ENCODE measurements at places on chromosomes 12 and 14.

DNA sequence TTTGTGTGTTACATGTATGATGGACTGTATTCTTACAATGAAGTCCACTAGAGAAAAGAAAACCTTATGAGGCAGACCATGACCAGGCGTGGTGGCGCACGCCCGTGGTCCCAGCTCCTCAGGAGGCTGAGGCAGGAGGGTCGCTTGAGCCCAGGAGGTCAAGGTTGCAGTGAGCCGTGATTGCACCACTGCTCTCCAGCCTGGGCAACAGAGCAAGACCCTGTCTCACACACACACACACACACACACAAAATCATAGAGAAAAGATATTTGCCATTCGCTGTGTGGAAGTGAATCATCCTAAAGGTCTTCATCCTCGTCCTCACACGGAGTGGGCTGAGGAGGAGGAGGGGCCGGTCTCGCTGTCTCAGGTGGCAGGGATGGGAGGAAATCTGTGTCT, 32.3 kb downstream of the LRCOL1 start:
- no peak for DNase-seq

GRCh38 chr12:74456431-74456830, 81.2 kb upstream of the ATXN7L3B start:
- no peak for DNase-seq

- no peak for DNase-seq
Observed at GRCh38 chr12:7793211-7793610, 4.0 kb downstream of the NANOG start.

DNA sequence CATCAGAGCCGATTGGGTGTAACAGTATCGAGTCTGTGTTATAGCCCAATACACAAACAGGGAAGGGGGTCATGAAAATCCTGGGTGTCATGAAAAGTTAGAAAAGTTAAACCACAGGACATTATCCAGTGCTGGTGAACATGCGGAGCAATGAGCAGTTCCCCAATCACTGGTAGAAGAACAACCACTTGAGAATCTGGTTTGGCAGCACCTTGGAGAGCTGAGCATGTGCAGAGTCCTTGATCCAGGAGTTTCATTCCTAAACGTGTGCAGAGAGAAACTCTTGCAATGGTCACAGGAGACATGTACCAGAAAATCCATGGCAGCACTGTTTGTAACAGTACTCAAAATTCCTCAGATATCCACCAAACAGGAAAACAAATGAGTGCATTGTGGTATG, 23.0 kb upstream of the JDP2 start:
- DNase-seq, result no peak

- no peak for DNase-seq
Observed at GRCh38 chr12:8817856-8818255, 4.6 kb upstream of the A2ML1 start.

DNA sequence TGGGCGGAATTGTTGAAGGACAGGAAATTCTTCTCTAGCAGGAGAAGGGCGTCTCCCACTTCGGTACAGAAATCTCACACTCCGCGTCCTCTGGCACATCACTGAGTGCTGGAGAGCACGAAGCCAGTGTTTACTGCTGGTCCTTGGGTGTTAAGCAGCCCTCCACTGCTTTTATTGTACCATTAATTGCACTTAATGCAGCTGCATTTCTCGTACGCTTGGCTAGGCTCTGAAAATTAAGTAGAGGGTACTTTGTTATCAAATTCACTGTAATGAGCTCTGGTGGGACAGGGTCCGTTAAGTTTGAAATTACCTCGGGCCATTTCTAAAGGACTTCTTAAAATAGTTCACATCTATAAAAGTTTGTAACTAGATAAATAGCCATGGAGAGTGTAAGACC, 411.2 kb downstream of the NPAS3 start:
- no peak for DNase-seq

DNA sequence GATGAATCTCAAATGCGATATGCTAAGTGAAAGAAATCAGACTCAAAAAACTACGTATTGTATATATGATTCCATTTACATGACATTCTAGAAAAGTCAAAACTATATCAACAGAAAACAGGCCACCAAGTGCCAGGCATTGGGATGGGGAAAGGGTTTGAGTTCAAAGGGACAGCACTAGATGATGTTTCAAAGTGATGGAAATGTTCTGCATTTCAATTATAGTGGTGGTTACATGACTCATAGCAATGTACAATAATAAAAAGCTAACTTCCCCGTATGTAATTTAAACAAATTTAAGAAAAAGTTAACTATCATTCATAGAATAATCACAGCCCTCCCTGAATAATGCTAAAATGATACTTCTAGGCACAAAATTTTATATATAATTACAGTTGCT, 13.5 kb downstream of the HECTD1 start:
- DNase-seq, result no peak

DNA sequence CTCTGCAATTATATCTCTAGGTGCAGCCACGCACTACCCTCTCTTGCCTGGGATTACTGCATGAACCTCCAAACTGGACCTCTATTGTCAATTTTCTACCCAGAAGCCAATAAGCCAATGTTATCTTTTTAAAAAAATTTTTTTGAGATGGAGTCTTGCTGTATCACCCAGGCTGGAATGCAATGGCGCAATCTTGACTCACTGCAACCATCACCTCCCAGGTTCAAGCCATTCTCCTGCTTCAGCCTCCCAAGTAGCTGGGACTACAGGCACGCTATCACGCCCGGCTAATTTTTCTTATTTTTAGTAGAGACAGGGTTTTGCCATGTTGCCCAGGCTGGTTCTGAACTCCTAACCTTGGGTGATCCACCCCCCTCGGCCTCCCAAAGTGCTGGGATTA, 11.2 kb upstream of the PXN start:
- DNase-seq, result no peak

DNA sequence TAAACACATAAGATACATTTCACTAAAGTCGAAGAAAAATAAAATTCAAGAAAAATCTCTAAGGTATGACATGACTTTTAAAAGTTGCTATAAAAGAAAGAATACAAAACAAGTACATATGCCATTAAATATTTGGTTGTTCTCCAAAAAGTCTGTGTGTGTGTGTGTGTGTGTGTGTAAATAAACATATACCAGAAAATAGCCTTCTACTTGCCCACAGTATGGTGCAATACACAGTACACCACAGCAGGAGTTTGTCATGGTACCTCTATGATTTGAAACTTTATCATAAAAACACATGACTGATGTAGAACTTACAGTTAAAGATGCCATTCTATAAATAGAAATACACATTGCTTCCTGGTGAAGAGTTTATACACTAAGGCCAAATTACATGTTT, 692.7 kb upstream of the MGAT4C start:
- DNase-seq, result no peak
